ENCODE measurements at places on chromosomes 2 and 18. TPM values are rescaled to one million over a fixed set of nuclear protein-coding genes. Genes with fewer than 3 reads are reported as not detected.

GAL3ST2 gene
- total RNA-seq = 0.45 TPM

TNFAIP6 gene
- total RNA-seq = 0.27 TPM

- DNase-seq = no peak
These were observed 5.4 kb downstream of the HS6ST1 start for GRCh38 chr2:128313091-128313836.

- no peak for DNase-seq
These were observed 577 bp downstream of the ERCC3 start for GRCh38 chr2:127293386-127293747.

DNA sequence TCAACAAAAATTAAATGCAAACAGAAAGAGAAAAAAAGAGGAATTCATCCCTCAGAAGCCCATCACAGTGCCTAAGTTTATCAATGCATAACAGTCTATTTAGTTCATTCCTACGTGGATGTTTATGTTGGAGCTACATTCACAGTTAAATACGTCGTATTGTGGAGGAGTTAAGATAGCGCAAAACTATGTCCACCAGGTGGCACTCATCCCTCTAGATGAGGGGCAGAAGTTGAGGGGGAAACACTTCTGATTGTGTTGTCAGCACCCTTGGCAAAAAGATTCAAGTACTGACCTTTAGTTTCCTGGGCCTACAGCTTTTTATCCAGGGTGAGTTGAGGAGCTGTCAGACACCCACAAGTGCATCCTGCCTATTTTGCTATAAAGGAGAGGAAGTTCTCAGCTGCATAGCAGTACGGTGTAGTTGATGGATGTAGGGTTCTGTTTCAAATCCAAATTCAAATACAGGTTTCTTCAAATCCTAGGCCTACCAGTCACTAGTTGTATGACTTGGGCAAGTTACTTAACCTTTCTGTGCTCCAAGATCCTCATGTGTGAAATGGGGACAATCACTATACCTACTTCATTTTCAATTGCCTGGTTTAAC lies 26.8 kb upstream of the MYO1B start:
- no peak for DNase-seq

GRCh38 chr2:230864122-230864604 lies 579 bp upstream of the ITM2C start:
- DNase-seq = no peak

GRCh38 chr2:235911633-235912233 lies 256.5 kb downstream of the GBX2 start:
- no peak for DNase-seq

Data from cerebellum (tissue), 4 donors.